ENCODE measurements at places on chromosomes 1 and 21. TPM values are rescaled to one million over a fixed set of nuclear protein-coding genes. Genes with fewer than 3 reads are reported as not detected.
A peak's percentile ranks its signal among the peaks of the same experiment; 100 is the strongest.

GRCh38 chr21:44402323-44403105, 49.1 kb downstream of the TRPM2 start:
- no peak overlapping the region for H3K4me3 ChIP-seq
- H3K4me1 ChIP-seq = no peaks in the 10 kb centered on the region
- H3K27ac ChIP-seq = no peak overlapping the region
- H3K27me3 ChIP-seq = no peaks in the 10 kb centered on the region
- DNase-seq = no peak

DNA sequence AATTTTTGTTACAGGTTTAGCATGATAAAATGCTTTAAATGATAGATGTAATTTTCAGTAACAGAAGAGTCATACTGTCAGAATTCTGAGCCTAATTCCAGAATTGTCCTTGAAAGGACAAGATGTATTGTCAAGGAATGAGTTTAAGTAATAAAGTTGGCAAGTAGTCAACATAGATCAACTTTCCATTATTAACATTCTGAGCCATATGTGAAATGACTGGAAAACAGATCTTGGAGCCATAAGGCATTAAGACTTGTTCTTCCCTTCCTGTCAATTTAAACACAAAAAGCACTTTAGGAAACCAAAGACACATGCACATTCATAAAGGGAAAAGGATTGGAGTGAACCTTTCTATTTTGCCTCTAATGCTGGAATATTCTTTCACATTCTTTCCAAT, 107.0 kb downstream of the ODF2L start:
- no peak overlapping the region for H3K4me3 ChIP-seq
- no peaks in the 10 kb centered on the region for H3K27me3 ChIP-seq
- no peaks in the 10 kb centered on the region for H3K36me3 ChIP-seq
- DNase-seq = no peak
- no peaks in the 10 kb centered on the region for H3K4me1 ChIP-seq

GRCh38 chr1:33682371-33682770, 181.5 kb upstream of the HMGB4 start:
- peaks cover 9% of the 10 kb centered on the region for H3K36me3 ChIP-seq
- peaks cover 11% of the 10 kb centered on the region for H3K4me1 ChIP-seq
- H3K27ac ChIP-seq = no peak overlapping the region

- no peak overlapping the region for H3K27ac ChIP-seq
- H3K4me1 ChIP-seq = no peaks in the 10 kb centered on the region
- DNase-seq = no peak
- peaks cover 22% of the 10 kb centered on the region for H3K36me3 ChIP-seq
These were observed 41.9 kb downstream of the LPGAT1 start for GRCh38 chr1:211788626-211789025.

- no peaks in the 10 kb centered on the region for H3K4me1 ChIP-seq
- DNase-seq = no peak
- H3K4me3 ChIP-seq = no peak overlapping the region
- H3K27me3 ChIP-seq = no peaks in the 10 kb centered on the region
- no peaks in the 10 kb centered on the region for H3K36me3 ChIP-seq
These were observed 30.1 kb downstream of the RHEX start for GRCh38 chr1:206082831-206083695.

DNA sequence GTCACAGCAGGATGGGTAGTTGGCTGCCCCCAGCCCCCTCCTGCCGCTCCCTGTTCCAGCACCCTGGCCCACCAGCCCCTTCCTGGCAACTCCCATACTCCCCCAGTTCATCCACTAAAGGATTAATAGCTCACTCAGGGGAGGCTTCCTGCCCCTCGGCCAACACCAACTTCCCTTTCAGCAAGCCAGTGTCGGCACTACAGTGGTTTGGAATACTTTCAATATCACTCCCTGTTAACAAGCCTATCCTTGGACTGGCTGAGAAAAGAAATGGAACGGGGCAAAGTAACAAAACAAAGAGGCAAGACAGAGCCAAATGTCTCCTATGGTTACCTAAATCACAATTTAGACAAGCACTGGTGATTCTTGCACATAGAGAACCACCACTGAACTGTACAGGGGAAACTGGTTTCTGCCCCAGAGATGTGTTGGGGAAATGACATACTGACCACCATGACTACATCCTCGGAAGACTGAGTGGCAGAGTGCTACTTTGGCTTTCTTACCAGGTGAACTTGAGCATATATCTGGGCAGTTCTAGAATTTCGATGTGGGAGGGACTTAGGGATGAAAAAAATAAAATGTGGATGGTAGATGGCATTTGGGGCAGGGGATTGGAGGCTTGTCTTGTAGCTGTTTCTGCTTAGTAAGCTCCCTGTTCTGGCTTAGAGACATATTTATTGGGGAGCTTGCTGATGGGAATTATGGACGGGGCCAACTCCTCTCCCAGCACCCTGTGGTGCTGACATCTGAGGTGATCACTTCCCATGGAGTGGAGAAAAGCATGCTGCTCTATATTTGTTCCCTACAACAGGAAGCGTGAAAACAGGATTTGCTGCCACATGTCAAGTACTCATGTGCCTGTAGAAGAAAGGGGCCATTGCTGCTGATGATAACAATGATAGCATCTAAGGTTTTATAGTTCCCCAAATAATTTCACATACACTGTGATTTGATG, 7.1 kb upstream of the CAPN2 start:
- H3K27ac ChIP-seq = no peak overlapping the region
- H3K4me1 ChIP-seq = peaks cover 26% of the 10 kb centered on the region
- DNase-seq = no peak

DNA sequence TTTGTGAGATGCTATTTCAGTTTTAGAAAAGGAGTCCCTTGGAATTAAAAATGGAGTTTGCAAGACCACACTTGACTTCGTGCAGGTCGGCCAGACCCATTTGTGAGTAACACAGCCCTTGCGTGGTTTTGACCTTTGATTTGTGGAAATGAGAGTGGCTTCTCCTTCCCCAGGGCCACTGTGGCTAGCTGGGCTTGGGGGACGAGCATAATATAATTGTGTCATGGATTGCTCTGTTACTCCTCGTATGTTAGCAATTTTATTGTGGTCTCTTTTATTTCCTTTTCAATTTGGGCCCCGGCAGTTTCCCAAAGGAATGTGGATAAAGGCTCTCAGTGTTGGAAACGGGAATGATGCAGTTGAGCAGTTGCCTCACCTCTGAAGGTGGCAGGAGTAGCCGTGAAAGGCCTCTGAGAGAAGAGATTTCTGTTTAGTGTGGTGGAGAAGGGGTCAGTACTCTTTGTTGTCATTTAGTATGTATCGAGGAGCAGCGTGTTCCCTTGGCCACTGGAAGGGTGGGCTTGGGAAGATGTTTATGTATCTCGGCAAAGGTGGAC, 194.6 kb downstream of the PBX1 start:
- H3K27me3 ChIP-seq = no peaks in the 10 kb centered on the region
- no peak for DNase-seq
- H3K4me3 ChIP-seq = no peak overlapping the region
- peaks cover 23% of the 10 kb centered on the region for H3K4me1 ChIP-seq

DNA sequence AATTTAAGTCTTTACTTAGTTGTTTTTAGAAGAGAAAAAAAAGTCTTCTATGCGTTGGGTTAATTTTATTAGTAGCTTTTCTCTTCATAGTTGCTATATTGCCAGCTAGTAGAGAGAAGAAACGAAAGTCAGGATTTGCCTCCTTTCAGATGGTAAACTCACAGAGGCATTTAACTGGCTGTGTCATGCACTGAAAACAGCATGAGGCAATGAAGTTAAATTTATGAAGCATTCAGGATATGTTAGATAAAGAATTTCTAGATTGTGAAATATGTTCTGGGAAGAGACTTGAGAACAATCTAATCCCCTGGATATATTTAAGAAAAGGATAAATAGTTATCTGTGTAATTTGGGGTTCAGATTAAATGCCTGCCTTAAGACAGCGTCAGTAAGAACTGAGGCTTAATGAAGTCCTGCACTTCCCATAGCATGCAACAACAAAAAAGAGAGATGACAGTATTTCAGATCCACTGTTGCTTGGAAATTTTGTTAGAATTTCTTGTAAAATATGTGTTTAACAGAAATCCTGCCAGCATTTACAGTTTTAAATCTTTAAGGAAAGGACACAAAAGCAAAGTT, 1.7 kb downstream of the ANGPTL1 start:
- H3K27me3 ChIP-seq = no peaks in the 10 kb centered on the region
- no peak for DNase-seq
- no peaks in the 10 kb centered on the region for H3K4me1 ChIP-seq
- H3K36me3 ChIP-seq = no peaks in the 10 kb centered on the region

DNA sequence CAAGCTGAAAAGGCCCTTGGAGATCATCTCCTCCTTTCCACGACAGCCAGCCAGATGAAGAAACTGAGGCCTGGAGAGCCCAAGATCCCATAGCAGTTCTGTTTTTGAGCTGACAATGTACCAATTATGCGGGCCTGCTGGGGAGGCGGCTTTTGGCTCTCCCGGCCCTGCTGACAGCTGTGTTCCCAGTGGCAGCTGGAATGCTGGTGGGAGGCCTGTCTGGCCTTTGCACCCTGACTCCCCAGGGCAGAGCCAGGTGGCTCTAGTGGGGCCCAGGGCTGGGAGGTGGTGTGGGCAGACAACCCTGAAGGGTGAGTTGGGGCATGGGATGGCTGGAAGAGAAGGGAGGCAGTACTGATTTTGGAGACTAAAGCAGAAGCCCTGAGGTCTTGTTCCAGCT, 30.7 kb upstream of the WASF2 start:
- H3K4me3 ChIP-seq = no peak overlapping the region
- no peaks in the 10 kb centered on the region for H3K27me3 ChIP-seq
- H3K36me3 ChIP-seq = no peaks in the 10 kb centered on the region
- peak overlapping the region; percentile 88 for H3K27ac ChIP-seq

GRCh38 chr1:147807405-147807804, 47.0 kb upstream of the GJA5 start:
- H3K36me3 ChIP-seq = no peaks in the 10 kb centered on the region
- no peaks in the 10 kb centered on the region for H3K4me1 ChIP-seq
- no peaks in the 10 kb centered on the region for H3K27me3 ChIP-seq
- peak; percentile 34 for DNase-seq
- no peak overlapping the region for H3K4me3 ChIP-seq

- no peaks in the 10 kb centered on the region for H3K4me1 ChIP-seq
- H3K4me3 ChIP-seq = no peak overlapping the region
- H3K27me3 ChIP-seq = no peaks in the 10 kb centered on the region
- no peak for DNase-seq
These were observed 23.7 kb downstream of the UROD start for GRCh38 chr1:45035631-45036301.

DNA sequence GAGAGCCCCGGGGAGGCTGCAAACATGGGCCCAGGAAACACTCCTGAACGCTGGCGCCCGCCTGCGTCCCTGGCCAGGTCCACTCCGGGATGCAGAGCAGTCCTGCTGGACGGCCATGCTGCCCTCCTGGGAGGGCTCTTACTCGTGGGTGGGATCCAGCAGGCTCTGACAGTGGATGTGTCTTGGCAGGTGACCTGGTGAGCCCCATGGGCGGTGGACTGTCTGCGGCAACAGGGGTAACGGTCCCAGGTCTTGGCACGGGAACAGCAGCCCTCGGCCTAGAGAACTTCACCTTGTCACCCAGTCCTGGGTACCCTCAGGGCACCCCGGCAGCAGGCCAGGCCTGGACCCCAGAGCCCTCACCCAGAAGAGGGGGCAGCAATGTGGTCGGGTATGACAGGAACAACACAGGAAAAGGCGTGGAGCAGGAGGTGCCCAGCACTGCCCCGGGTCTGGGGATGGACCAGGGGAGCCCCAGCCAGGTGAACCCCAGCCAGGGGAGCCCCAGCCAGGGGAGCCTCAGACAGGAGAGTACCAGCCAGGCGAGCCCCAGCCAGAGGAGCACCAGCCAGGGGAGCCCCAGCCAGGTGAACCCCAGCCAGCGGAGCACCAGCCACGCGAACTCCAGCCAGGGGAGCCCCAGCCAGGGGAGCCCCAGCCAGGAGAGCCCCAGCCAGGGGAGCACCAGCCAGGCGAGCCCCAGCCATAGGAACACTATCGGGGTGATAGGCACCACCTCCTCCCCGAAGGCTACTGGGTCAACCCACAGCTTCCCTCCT, 39.8 kb downstream of the UMODL1 start:
- DNase-seq = no peak
- no peak overlapping the region for H3K27ac ChIP-seq
- H3K4me3 ChIP-seq = no peak overlapping the region
- peaks cover 26% of the 10 kb centered on the region for H3K4me1 ChIP-seq
- H3K27me3 ChIP-seq = no peaks in the 10 kb centered on the region

- H3K4me3 ChIP-seq = no peak overlapping the region
- no peaks in the 10 kb centered on the region for H3K36me3 ChIP-seq
- no peaks in the 10 kb centered on the region for H3K27me3 ChIP-seq
- peak; percentile 60 for DNase-seq
- H3K27ac ChIP-seq = no peak overlapping the region
These were observed 1037.4 kb upstream of the TMPRSS15 start for GRCh38 chr21:19440792-19441655.

GRCh38 chr1:220983877-220984635, 104.8 kb downstream of the HLX start:
- no peaks in the 10 kb centered on the region for H3K27me3 ChIP-seq
- DNase-seq = no peak
- H3K36me3 ChIP-seq = no peaks in the 10 kb centered on the region
- no peak overlapping the region for H3K4me3 ChIP-seq
- no peak overlapping the region for H3K27ac ChIP-seq

DNA sequence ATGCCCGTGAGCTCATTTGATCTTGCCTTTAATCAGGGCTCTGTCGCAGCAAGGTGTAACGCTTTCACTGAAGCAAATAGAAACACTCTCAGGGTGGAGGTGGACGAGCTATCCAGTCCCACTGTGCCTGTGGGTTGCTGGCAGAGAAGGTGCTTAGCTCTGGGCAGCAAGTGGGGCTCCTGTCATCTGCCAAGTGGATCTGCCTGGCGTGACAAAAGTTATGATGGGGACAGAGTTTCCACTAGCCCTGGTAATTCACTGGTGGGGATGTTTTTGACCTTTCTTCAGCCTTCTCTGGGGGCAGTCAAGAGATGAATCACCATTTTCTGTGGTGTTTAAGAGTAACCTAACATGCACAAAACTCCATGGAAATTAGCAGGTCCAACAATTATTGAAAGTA, 71.3 kb upstream of the EDEM3 start:
- no peak overlapping the region for H3K4me3 ChIP-seq
- no peaks in the 10 kb centered on the region for H3K27me3 ChIP-seq
- H3K36me3 ChIP-seq = no peaks in the 10 kb centered on the region
- DNase-seq = no peak

- H3K36me3 ChIP-seq = no peaks in the 10 kb centered on the region
- H3K4me1 ChIP-seq = no peaks in the 10 kb centered on the region
- no peak for DNase-seq
- no peak overlapping the region for H3K4me3 ChIP-seq
These were observed 96.3 kb upstream of the ST6GALNAC5 start for GRCh38 chr1:76770979-76771378.

GRCh38 chr1:160821627-160822026, 25.7 kb downstream of the LY9 start:
- no peak overlapping the region for H3K27ac ChIP-seq
- H3K36me3 ChIP-seq = no peaks in the 10 kb centered on the region
- DNase-seq = no peak
- no peak overlapping the region for H3K4me3 ChIP-seq

Gene C1orf232
- 1.4 TPM for polyA plus RNA-seq

Gene TEDDM1
- not detected for polyA plus RNA-seq

Gene RRP15
- polyA plus RNA-seq = 10.3 TPM

Gene HSD3B2
- not detected for polyA plus RNA-seq

Gene LGALS8
- polyA plus RNA-seq = 60.8 TPM

Gene AKR1A1
- 116 TPM for polyA plus RNA-seq

Gene RASAL2
- polyA plus RNA-seq = 21.6 TPM
